IMR-90 (cell line): ENCODE measurements at places on chromosomes 7 and 10. TPM values are rescaled to one million over a fixed set of nuclear protein-coding genes. Genes with fewer than 3 reads are reported as not detected.
A peak's percentile ranks its signal among the peaks of the same experiment; 100 is the strongest.

- no peak overlapping the region for H3K4me3 ChIP-seq
- no peak overlapping the region for H3K27ac ChIP-seq
- no peaks in the 10 kb centered on the region for H3K27me3 ChIP-seq
- H3K4me1 ChIP-seq = peaks cover 7% of the 10 kb centered on the region
- peak; percentile 73 for DNase-seq
Measured at GRCh38 chr10:35545878-35546590, 59.1 kb upstream of the GJD4 start.

DNA sequence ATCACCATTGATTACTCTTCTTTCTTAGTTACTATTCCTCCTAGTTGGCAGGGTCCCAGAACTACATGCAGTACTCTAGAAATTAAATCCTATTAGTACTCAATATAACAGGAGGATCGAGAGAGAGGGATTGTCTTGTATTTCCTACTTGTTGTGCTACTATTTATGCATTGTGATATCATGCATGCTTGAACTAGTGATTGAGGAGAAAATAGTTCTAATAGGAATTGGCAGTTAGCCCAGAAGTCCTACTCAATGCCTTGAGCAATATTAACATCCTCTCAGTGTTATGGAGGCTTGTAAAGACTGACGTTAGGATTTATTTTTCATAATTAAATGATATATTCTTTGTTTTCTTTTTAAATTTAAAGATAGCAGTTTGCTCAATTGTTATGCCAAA is 67.4 kb downstream of the FOXP2 start:
- H3K27ac ChIP-seq = no peak overlapping the region
- no peaks in the 10 kb centered on the region for H3K36me3 ChIP-seq
- H3K4me1 ChIP-seq = no peaks in the 10 kb centered on the region

DNA sequence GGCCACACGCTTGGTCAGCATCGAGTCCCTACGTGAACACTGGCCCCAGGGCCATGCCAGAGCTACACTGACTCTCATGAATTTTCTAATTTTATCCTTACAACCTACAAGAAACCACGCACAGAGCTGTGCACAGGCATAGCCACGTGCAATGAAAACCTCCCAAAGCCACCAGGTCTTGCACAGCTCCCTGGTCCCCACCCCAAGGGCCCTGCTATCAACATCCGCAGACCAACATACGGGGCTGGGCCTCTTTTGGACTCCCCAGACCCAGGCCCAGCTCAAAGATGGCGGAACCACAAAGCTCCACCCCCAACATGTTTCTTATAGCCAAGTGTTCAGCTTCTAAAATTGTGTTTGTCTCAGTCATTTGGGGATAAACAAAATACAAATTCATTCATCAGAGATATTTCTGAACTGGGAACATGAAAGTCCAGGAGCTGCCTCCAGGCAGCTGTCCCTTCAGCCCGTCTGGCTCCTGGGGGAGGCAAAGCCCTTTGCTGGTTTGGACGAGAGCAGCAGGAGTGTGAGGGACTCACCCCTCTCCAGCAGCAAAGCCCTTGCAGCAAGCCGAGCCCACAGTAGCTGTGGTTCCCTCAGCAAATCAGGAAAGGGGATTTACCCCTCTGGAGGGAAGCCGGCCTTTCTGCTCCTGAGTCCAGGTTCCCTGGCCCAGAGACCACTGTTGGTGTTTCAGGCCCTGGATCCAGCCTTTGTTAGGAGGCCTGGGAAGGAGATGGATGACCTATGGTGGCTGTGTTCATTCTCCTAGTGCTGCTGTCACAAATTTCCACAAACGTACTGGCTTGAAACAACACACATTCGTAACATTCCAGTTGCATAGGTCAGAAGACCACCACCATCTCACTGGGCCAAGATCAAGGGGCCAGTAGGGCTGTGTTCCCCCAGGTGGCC is 75.1 kb downstream of the OAT start:
- no peak overlapping the region for H3K4me3 ChIP-seq
- no peak for DNase-seq
- no peaks in the 10 kb centered on the region for H3K27me3 ChIP-seq

The AMZ1 gene
- 0.54 and 0.83 TPM in 2 replicates for total RNA-seq
